Caco-2 (cell line): ENCODE measurements at places on chromosomes 5 and 9. TPM values are rescaled to one million over a fixed set of nuclear protein-coding genes. Genes with fewer than 3 reads are reported as not detected.
A peak's percentile ranks its signal among the peaks of the same experiment; 100 is the strongest.

The TBC1D9B gene
- total RNA-seq: 106 and 107 TPM in 2 replicates

GRCh38 chr9:127452691-127453090, 1.4 kb downstream of the LRSAM1 start:
- DNase-seq: no peak

GRCh38 chr9:100927763-100928162, 100.8 kb upstream of the PLPPR1 start:
- DNase-seq: no peak

DNA sequence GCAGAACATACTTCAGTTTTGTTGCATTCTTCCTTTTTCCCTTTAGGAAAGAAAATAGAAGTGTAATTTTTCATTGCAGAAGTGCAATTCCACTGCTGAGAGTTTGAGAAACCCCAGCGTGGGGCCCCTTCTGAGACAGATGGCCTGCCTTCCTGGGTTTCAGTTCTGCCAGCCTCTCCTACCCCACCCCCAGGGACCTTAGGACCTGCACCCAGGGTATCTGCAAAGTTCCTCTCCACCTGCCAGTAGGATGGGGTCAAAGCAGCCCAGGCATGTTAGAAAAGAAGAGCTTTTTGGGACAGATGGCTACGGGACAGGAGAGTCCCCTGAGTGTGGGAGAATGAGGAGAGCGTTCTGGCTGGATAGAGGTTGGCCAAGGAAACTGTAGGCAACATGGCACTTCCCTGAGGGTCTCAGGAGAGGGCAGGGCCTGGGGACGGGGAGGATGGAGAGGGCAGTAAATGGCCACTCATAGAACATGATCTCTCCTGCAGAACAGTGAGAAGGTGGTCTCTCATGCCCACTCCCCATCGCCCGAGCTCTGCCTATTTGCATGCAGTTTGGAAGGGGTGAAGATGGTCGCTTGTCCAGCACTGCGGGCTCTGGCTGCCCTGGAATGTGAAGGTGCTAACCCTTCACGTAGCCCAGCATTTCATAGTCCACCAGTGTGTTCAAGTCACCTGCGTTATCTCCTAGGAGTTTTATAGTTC, at the start of gene TIFAB:
TIFAB (minus strand) TSS at position 31 of the 710 bp plus-strand sequence. CDS start 2,412 bp downstream, outside the sequence.
- DNase-seq: peak; percentile 14

DNA sequence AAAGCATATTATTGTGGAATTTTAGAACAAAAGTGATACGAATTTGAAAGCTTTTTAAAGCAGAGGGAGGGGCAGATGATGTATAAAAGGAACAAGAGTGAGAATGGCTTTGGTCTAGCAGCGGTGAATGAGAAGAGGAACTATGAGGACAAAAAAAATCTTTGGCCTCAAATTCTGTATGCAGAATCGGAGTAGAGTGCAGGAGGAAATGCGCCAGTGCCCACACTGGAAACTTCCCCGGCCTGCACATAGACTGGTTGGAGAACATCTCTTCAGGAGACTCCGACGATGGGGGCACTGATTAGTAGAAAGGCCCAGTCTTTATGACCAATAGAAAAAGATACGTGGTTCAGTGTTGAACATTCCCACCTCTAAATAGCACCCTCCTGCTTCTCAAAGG, 51.3 kb downstream of the SLC46A2 start:
- DNase-seq: no peak

GRCh38 chr5:75522542-75522941, 10.9 kb downstream of the POLK start:
- no peak for DNase-seq

GRCh38 chr5:1174122-1174936, 27.1 kb upstream of the SLC6A19 start:
- peak; percentile 73 for DNase-seq
